ENCODE measurements at places on chromosomes 5 and 9. TPM values are rescaled to one million over a fixed set of nuclear protein-coding genes. Genes with fewer than 3 reads are reported as not detected.

DNA sequence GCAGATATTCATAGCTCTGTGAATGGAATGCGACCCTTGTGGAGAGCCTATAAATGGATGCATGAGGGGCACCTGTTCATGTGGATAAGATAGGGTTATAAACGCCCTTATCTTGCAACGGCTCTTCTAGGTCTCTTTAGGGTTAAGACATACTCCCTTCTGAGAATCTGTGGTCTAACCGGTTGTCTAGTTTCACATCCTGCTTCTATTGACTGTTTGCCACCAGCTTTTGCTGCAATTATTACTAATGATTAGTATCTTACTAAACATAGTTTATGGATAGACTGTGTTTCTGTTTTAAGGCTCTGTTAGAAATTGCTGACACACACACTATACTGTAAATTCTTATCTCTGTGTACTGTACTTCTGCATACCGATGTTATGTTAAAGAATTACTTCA lies 198.9 kb upstream of the CYLC2 start:
- DNase-seq = no peak

GRCh38 chr9:110427497-110428104 lies 89.9 kb upstream of the TXNDC8 start:
- peak; percentile 65 for DNase-seq

Gene CD14
- polyA plus RNA-seq = 25.1 TPM

Gene TAS2R1
- not detected for polyA plus RNA-seq

Gene GABRP
- polyA plus RNA-seq = 0.11 TPM
